HS-27A (cell line): ENCODE measurements at places on chromosomes 11 and 22.
A peak's percentile ranks its signal among the peaks of the same experiment; 100 is the strongest.

GRCh38 chr22:29701155-29701999 is 18.4 kb upstream of the CABP7 start:
- no peak for DNase-seq

- no peak for DNase-seq
Measured at GRCh38 chr11:75879737-75880136, 64.7 kb downstream of the UVRAG start.

- DNase-seq: no peak
Measured at GRCh38 chr22:19046719-19047609, 75.2 kb downstream of the DGCR2 start.

GRCh38 chr11:124831897-124832296 is 31.7 kb upstream of the MSANTD2 start:
- DNase-seq: no peak

DNA sequence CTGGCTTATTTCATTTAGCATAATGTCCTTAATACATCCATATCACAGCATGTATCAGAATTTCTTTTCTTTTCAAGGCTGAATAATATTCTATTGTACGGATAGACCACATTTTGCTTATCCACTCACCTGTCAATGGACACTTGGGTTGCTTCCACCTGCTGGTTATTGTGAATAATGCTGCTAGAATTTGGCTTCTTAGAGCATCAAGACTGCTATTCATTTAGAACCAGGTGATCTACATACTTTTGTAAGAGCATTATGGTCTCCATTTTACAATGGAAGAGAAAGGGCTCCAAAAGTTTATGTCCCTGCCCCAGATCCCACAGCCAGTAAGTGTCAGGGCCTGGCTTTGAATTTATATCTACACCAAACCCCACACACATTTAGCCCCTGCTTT is 100.7 kb upstream of the CD82 start:
- DNase-seq: no peak

- DNase-seq: no peak
Measured at GRCh38 chr11:33949252-33949913, 57.5 kb upstream of the LMO2 start.

- DNase-seq: peak; percentile 87
Measured at GRCh38 chr11:31645747-31646146, 136.2 kb downstream of the ELP4 start.

GRCh38 chr11:63884196-63884932 is 32.6 kb downstream of the RCOR2 start:
- no peak for DNase-seq

DNA sequence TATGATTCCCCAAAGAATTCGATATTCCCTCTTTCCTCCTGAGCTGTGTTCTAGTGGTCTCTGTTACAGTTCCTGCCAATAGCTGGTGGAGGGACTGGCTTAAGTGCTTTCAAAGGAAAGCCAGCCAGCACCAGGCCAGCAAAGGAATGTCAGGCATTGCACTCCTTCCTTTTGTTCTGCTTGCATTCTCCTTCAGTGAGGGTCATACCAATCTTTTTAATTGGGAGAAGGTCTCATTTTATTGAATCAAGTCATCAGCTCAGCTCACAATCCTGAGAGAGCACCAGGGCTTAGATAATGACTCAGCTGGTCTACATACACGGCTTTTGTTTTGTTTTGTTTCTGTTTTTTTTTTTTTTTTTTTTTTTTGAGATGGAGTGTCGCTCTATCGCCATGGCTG is 222.9 kb downstream of the NAV2 start:
- peak; percentile 80 for DNase-seq

- DNase-seq: no peak
Measured at GRCh38 chr22:39656495-39657490, 86.2 kb downstream of the CACNA1I start.

DNA sequence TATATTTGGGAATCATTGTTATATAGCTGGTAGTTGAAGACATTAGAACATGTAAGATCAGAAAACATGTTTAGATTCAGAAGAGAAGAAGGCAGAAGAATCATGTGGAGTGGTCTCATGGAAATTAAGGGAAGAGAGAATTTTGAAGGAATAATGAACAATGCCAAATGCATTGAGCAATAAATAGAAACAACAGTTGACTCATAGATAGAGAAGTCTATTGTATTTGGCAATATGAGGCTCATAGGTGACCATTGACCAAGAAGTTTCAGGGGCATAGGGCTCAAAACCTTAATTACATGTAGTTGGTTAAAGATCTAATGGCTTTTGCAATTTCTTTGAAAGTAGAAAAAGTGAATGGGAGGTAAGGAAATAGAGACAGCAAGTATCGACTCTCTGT is 123.9 kb downstream of the PAX6 start:
- no peak for DNase-seq

DNA sequence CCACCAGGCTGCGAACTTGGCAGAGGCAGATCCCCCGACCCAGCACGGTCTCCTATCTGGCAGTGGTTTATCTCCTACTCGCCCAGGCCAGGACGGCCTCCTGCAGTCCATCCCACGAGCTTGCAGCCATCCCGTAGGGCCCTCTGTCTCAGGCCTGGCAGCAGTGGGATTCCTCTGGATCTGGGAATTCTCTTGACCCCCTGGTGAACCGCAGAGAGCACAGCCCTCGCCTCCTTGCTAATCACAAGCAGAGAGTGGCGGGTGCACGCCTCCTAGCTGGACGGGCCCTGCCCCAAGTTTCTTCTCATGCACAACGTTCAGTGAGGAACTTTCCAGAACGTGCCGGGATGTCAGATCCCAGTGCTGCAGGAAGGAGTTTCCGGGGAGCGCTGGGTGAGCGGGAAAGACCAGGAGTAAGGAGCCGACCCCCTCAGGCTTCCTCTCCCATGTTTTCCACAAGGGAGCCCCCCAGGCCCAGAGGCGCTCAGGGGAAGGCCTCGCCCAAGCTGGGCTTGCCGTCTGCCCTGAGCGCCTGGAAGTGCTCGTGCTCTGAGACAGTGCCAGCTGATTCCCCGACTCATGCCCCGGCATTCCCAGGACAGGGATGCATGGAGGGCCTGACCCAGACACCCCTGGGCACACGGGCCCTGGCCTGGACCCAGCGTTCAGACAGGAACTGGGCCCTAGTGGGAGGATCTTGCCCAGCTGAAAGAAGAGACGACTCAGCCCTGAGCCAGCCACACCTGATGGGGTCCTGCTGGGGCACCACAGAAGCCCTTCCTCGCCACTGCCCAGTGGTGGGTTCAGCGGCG is 24.6 kb downstream of the IGF2 start:
- DNase-seq: no peak

DNA sequence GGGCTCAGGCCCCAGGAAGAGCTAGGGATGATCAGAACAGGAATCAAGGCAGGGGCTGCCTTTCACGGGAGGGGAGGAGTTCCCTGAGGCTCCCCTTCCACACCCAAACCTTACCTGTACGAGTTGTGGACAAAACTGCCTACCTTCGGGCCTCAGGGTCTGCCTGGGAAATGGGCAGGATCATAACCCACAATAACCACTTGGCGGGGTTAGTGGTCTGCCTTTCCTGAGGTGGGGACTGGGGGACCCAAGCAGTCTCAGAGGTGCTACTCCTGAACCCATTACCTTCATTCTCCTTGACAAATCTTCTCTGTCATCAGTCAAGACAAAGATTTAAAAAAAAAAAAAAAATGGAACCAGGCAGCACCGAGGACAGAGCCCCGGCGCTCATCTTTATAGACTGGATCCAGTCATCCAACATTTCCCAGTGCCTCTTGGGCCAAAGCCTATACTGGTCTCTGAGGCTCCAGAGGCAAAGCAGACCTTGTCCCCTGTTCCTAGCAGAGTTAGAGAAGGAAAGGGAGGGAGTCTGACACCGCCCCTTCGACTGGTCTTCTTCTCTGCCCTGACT is 14.2 kb downstream of the P2RY6 start:
- DNase-seq: no peak

- DNase-seq: no peak
Measured at GRCh38 chr11:1513326-1514296, 27.0 kb upstream of the MOB2 start.

DNA sequence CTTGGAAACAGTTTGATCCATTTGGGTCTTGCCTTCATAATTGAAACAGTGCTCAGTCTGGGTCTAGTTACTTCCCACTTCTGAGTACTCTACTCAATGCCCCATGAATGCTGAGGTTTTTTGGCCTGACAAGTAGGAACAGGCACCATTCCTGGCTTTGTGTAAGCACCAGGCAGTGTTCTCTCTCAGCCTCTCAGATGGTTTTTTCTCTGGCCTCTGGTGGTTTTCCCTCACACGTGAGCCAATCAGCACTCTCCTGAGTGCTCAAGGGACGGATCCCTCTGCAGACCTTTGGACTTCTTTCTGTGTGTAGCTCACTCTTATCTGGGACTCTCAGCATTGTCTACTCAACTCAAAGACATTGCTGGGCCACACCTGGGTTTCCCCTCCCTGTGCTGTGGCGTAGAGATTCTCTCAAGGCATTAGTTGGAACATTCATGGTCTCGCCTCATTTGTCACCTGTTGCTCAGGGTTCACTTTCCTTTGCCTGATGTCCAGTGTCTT is 21.3 kb downstream of the SIK2 start:
- no peak for DNase-seq

DNA sequence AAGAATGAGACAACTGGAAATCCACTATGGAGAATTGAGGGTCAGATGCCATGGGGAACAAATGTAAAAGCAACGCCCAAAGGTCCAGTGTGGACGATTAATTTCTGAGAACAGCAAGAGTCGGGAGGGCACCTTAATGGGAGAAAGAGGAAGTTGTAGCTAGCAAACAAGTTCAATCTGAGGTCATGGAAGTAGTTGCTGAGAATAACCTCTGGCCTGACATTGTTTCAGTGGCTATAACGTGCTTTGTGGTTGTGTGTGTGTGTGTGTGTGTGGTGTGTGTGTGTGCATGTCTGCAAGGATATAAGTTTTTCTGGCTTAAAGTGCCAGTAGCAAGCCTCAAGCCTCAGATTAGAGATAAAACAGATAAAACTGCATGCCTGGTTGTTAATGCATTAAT is 1630.1 kb upstream of the TENM4 start:
- no peak for DNase-seq
